Mesothelial cell of epicardium (in vitro differentiated cells): ENCODE measurements at places on chromosomes 2 and 18. TPM values are rescaled to one million over a fixed set of nuclear protein-coding genes. Genes with fewer than 3 reads are reported as not detected.

Gene CAPN14
- total RNA-seq, result 0.40 to 0.54 TPM (median 0.47 TPM) in 3 replicates

Gene PAIP2B
- total RNA-seq, result 10.3 to 11.3 TPM (median 10.8 TPM) in 3 replicates

DNA sequence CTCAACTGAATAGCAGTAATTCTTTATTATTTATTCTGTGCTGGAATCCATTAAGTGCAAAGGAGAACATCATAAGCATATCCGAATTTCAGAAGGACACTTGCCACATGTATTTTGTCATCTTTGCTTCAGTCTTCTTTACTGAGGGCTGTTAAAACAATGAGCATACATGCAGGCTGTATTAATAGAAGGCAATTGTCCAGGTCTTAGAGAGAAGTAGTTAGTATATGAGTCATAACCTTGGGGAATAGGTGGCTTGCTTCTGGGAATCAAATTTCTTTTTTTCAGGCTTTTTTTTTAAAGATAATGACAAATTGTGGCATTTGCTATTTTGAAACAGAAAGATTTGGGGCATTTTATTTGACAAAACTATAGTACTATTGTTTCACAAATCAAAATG, 773.5 kb downstream of the CNTNAP5 start:
- H3K4me1 ChIP-seq, result peaks cover 16% of the 10 kb centered on the region
- H3K27me3 ChIP-seq, result no peaks in the 10 kb centered on the region
- H3K36me3 ChIP-seq, result no peaks in the 10 kb centered on the region
- DNase-seq, result no peak

- H3K4me1 ChIP-seq, result peaks cover 3% of the 10 kb centered on the region
- no peak overlapping the region for H3K4me3 ChIP-seq
- H3K27ac ChIP-seq, result no peak overlapping the region
- no peaks in the 10 kb centered on the region for H3K36me3 ChIP-seq
- H3K27me3 ChIP-seq, result no peaks in the 10 kb centered on the region
Observed at GRCh38 chr18:11823545-11823944, 27.7 kb upstream of the CHMP1B start.
